ENCODE measurements at places on chromosomes 2 and 18.

DNA sequence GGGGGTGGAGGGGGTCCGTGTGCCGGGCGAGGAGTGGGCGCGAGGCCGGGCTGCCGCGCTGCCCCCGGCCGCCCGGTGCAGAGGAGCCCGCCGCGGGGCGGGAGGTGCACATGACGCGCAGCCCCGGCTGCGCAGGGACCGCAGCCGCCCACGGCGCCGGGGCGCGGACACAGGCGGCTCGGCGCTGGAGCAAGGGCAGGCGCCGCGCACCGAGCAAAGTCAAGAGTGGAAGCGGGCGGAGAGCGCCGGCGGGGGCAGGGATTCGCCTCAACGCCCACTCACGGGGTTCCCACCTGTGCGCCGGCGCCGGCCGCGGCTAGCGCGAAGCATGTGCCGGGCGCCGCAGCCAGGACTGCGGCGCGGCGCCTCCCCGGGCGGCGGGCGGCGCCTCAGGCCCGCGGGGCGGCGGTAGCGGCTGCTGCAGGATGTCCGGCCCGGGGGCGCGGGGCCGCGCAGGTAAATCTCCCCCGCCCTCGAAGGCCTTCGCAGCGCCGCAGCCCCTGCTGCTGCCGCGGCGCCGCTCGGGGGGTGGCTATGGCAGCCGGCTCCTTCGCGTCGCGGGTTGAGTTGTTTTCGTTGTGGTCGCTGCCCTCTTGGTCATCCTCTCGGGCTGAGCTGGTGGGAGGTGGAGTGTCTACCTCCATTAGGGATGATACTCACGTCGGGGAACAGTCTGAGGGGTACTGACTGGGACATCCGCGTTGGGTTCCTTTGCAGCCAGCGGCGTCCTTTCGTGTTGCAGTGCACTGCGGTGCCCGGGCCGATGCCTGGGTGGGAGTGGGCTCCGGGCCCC is 216.3 kb upstream of the DTNA start:
- no peak for DNase-seq

DNA sequence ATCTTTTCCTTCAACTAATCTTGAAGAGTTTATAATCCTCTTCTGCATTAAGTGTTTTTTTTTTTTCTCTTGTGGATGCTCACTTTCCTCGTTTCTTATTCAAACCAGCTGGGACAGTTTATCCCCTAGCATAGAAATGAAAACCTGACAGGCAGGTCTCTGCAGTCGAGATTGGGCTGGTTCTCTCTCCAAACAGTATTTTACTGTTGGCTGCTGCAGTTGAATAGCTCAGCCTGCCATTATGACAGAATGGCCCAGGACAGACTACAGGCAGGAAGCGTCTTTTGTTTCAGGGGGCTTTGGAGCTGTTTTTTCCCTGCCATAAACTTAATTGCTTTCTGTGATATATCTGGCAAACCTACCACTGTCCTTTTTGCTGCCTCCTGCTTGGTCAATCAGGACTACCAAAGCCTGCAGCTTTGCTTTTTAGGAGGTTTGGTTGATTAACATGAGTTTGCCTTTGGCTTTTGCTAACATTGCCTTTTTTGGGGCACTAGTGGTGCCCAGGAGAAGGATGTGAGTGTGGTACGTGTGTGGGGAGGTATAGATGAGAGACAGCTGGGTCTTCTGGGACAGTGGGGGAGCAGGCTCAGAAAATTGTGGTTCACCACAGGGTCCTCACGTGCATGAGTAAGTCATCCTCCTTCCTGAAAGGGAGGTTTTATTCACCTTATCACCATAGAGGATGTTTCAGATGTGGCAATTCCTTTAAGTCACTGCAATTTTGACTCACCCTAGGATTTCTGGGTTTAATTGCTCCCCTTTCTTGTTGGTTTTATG is 128.7 kb downstream of the LYPD6B start:
- no peak for DNase-seq

DNA sequence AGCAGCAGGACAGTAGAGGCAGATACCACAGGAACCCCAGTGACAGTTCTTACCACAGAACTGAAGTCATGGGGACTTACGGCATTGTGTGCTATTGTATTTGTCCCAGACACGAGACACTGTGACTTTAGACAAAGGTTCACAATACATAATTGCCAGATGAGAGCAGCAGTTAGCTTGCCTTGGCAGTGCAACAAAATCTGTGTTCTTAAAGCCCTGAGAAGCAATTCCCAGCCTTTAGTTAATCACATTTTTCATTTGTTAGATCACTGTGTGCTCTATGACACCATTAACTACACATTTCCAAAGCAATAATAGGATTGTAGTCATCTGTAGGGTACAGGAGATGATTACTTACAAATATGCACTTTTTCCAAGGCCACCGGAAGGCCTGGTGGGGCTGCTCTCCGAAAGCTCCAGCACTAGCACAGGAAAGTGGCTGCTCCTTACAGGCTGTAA is 97.5 kb upstream of the LDLRAD4 start:
- no peak for DNase-seq

- DNase-seq = no peak
These were observed 103.6 kb upstream of the CELF4 start for GRCh38 chr18:37668971-37669747.

DNA sequence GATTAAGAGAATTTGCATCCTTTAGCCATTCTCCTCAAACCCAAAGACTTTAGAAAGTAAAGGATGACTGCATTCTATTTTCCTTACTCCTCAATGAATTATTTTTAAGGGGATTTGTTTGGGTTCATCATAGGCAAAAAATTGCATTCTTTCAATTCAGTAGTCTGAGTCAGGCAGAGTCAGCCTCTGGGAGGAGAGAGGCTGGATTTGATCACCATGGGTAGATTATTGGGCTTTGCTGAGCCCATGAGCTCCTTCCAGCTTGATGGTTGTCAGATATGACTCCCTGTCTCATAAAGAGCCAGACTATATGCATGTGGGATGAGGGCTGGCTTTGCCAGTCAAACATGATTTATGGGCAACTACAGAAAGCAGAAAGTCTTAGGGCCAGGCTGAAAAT is 101.2 kb downstream of the KCNS3 start:
- DNase-seq = no peak

- no peak for DNase-seq
These were observed 88.1 kb downstream of the EPB41L3 start for GRCh38 chr18:5455674-5456073.

- no peak for DNase-seq
These were observed 28.9 kb upstream of the IER3IP1 start for GRCh38 chr18:47204908-47205522.

DNA sequence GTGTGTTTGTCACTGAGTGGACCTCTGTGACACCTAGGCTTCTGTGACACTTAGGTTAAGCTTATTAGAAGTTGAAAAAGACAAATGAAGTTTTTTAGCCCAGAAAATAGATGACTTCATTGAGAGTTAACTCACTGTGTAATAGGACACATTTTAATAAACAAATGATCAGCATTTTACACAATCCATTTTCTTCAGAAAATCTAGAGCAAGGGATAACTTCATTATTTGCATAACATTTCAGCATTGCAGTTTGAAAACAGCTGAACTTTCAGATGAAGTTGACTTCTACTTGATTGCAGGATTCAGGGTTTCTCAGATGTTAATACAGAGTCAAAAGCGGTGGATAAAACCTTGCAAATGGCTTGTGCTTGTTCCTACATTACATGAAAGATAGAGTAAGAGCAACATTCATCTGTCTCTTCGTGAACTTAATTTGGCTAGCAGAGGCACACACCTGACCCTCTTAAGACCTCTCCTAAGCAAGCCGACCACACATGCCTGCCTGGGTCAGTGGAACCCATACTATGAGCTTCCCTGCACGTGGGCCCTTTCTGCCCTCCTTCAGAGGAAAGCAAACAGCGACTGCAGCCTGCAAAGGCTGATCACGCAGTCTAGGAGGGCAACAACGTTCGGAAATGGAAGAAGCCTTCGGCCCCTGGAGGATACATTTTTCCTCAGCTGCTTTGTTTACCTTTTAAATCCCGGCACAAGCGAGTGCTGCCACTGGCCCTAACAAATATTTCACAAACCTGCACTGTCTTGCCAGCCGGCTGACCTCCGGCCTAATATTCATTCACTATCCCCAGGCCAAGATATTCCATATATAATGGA is 16.6 kb downstream of the ITGB1BP1 start:
- DNase-seq = no peak

DNA sequence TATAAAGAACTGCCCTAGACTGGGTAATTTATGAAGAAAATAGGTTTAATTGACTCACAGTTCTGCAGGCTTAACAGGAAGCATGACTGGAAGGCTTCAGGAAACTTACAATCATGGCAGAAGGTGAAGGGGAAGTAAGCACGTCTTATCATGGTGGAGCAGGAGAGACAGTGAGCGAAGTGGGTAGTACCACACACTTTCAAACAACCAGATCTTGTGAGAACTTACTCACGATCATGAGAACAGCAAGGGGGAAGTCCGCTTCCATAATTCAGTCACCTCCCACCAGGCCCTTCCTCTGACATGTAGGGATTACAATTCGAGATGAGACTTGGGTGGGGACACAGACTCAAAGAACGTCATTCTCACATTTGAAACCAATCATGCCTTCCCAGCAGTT is 260.1 kb upstream of the FAM98A start:
- DNase-seq = no peak

- DNase-seq = peak; percentile 6
These were observed 891 bp downstream of the CAB39 start for GRCh38 chr2:230713331-230714135.

GRCh38 chr2:169509298-169509885 is at the start of gene KLHL41:
TSS of gene KLHL41 (plus strand) at chr2:169509702. CDS start at chr2:169509779, 77 bp downstream.
- DNase-seq = no peak

- DNase-seq = no peak
These were observed 152.6 kb downstream of the FAM210A start for GRCh38 chr18:13573750-13574149.

- no peak for DNase-seq
These were observed 1200.8 kb upstream of the GYPC start for GRCh38 chr2:125455110-125455509.

DNA sequence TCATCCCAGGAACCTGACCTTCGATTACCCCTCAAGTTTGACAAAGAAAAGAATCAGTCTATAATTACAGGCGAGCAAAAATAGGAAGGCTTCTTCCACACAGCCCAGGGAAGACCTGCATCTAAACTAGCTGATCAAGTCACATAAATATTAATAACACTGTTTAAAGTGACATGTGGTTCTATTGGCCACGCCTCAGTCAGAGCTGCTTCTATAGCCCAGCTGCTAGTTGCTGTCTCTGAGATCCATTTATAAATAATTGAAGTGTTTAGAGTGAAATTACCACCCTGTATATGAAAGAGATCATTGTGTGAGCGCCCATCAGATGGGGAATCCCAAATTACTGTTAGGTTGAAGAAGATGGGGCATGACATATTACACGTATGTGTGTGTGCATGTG is 426.0 kb downstream of the CDH2 start:
- DNase-seq = no peak

DNA sequence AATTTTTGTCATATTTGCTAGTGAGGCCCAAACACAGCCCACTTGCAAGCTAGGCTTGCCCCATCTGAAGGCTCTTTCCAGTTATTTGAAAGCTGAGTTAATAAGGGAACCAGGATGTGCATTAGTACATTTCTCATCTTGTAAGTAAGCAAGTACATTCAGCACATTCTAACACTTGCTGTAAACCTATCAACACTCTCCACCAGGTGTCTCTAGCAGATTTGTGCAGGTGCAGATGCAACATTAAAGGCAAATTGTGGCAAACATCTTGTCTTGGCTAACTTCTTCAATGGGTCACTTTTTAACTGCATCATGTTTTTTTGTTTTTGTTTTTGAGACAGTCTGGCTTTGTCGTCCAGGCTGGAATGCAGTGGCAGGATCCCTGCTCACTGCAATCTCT is 25.3 kb upstream of the MFSD6 start:
- no peak for DNase-seq

DNA sequence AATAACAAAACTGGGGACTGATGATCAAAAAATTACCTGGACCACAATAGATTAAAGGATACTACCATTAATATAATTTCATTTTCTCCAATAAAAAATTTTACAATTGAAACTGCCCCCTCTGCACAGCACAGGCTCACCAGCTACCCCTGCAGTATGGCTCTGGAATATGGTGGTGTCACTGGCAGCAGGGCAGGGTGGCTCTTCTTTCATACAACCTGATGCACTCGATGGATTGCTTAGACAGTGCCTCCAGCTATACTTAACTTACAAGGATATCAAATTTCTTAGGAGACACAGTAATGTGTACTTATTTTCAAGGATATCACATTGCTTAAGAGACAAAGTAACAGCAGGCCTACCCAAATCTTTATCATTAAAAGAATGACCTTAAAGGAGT is 124.0 kb downstream of the PRELID3A start:
- DNase-seq = no peak

GRCh38 chr2:238121511-238122286 is 16.8 kb upstream of the KLHL30 start:
- no peak for DNase-seq

- DNase-seq = peak; percentile 22
These were observed 31.8 kb upstream of the INPP4A start for GRCh38 chr2:98412751-98413458.

DNA sequence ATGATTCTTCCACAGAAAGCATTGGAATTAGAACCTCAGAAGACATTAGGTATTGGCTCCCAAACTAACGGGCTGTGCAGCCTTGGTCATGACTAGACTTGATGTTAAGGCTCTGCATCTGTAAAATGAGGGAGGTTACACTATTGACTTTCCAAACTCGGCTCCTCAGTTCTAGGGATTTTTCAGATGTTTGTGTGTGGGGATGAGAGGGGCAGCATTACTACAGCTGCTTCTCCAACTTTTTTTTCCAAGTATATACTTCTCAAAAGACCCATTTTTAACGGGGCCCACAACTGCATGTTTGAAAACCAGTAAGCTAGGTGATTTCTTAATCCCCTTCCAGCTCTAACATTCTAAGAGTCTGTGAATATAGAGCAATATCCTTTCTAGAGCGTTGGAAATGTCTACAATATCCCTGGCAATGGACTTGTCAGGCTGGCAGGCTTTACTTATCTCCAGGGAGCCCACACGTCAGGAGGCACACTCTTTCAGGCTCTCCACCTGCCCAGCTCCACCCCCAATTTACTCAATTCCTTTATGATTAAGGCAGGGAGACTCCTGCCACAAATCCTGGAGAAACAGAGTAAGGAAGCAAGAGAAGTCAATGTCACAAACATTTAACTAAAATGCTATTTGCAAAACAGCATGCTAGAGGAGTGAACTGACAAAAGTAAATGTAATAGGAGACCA is 844 bp upstream of the MPV17 start:
- no peak for DNase-seq

DNA sequence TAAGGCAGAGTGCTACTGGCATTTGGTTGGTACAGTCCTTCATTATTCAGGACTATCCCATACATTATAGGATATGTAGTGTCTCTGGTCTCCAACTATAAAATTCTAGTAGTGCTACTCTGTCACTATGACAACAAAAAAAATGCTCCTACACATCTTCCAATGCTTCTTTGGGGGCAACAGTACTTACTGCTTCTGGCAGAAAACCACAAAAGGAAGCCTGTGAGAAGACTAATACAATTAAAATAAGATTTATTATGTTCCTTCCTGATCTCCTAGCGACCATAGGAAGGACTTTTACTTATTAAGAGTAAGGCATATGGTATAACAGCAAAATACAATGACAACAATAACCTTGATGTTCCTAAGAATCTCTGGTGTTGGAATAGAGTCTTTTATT is 48.4 kb upstream of the CPO start:
- DNase-seq = no peak

- DNase-seq = no peak
These were observed 178.2 kb downstream of the PLCL1 start for GRCh38 chr2:197982565-197982964.

GRCh38 chr2:61135510-61135909 is 26.5 kb upstream of the C2orf74 start:
- DNase-seq = no peak

GRCh38 chr2:65917986-65918385 is 485.6 kb upstream of the SPRED2 start:
- DNase-seq = no peak

GRCh38 chr2:216015722-216016464 is 2.5 kb upstream of the MREG start:
- DNase-seq = no peak
